ENCODE measurements at places on chromosomes 4 and X.

DNA sequence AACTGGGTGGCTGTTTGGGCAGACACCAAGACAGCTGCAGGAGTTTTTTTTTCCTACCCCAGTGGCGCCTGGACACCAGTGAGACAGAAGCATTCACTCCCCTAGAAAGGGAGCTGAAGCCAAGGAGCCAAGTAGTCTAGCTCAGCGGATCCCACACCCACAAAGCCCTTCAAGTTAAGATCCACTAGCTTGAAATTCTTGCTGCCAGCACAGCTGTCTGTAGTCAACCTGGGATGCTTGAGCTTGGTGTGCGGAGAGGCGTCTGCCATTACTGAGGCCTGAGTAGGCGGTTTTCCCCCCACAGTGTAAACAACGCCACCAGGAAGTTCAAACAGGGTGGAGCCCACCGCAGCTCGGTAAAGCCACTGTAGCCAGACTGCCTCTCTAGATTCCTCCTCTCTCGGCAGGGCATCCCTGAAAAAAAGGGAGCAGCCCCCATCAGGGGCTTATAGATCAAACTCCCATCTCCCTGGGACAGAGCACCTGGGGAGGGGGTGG, 171.4 kb downstream of the ARHGEF9 start:
- no peak for DNase-seq

DNA sequence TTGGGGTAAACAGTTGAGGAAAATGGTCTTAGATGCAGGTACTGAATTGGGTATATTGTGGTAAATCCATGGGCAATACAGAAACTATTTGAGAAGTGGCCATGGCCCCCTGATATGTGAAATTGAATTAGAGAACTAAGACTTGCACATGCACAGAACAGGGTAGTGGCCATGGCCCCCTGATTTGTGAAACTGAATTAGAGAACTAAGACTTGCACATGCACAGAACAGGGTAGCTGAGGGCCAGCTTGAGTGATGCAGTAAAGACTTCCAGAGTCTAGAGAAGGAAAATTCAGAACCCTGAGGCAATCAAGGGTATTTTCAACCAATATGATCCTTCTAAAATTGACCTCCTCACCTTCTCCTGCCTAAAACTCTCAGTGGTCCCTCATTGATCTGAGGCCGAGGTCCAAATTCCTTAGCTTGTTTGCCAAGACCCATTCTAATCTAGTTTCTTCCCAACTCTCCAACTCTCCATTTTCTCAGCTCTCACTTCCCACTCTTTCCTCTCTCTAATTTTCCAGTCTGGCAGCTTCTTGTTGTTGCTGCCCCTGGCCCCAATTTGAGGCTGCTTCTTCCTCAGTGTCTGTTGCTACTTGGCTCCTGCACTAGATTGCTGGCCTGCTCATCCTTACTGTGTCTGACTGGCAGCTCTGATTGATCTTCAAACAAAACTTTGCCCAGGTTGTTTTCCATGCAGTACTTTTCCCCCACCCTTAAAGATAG, 72.4 kb downstream of the FRAS1 start:
- DNase-seq: no peak

- no peak for DNase-seq
Observed at GRCh38 chr4:78885598-78885997, 53.6 kb downstream of the PAQR3 start.

- DNase-seq: no peak
Observed at GRCh38 chr4:164177153-164177552, 576.8 kb upstream of the SMIM31 start.

DNA sequence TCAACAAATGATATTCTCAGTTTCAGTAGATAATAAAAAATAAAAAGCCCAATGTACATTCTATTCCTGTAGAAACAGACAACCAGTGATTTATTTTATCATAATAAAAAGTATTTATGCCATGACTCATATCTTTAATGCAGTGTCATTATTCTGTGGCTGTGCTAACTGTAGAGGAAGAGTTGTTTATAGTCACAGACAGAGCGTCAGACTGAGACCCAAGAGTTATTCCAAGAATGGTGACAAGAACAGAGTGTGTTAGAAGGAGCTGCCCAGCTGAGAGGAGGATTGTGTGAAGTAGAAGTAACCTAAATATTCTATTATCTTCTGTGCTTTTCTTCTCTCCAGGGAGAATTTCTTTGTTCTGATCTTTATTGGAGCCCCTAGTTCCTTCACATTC, 210.7 kb downstream of the PPP1R2C start:
- no peak for DNase-seq

- no peak for DNase-seq
Observed at GRCh38 chr4:186081202-186081807, 12.3 kb downstream of the TLR3 start.

- DNase-seq: no peak
Observed at GRCh38 chr4:25756503-25756902, 100.9 kb downstream of the SLC34A2 start.

- no peak for DNase-seq
Observed at GRCh38 chr4:123127218-123127617, 204.8 kb upstream of the NUDT6 start.

All from NCI-H1105 (cell line).